ENCODE measurements at places on chromosomes 2 and 18.

GRCh38 chr2:82636402-82637020 lies 1822.6 kb downstream of the SUCLG1 start:
- DNase-seq = no peak

GRCh38 chr18:8257851-8258434 lies 351.3 kb upstream of the RAB12 start:
- no peak for DNase-seq

DNA sequence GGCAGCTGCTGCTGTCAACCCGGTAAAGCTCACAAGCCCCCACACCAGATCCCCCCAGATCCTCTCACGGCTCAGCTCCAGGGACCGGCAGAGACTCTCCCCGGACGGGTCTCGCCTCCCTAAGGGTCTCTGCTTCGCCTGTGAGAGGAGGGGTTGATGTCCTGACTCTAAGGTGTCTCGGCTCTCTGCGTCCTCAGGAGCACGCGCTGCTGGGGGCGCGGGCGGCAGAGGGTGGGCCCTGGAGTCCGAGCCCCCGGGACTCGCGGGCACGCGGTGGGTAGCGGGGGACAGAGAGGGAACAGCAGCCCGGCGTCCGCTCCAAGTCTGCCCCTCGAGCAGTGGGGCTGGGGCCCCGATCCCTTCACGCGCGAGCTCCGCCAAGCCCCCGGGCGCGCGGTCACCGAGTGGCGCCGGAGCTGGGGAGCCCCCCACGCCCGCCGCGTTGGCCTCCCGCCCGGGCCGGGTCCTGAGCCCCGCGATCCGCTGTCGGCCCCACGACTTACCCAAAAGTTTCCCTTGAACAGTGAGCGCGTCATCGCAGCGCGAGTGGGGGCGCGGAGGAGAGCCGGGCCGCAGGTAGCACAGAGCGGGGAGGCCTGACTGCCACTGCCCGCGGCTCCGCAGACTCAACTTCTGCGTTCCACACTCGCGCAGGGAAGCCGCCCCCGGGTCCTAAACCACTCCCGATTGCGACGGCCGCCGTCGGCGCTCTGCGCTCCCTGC lies at the start of gene PSTPIP2:
Gene PSTPIP2, minus strand, starts transcription at position 608 of the 723 bp plus-strand sequence. Its CDS starts 72 bp downstream, at position 536.
- peak; percentile 32 for DNase-seq

DNA sequence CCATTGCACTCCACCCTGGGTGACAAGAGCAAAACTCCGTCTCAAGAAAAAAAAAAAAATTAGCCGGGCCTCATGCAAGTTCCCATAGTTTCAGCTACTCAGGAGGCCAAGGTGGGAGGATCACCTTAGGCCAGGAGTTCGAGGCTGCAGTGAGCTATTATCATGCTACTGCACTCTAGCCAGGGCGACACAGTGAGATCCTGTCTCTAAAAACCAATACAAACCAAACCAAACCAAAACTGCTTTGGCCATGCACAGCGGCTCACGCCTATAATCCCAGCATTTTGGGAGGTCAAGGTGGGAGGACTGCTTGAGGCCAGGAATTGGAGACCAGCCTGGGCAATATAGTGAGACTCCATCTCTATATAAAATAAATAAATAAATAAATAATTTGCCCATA lies 19.1 kb downstream of the NIFK start:
- no peak for DNase-seq

DNA sequence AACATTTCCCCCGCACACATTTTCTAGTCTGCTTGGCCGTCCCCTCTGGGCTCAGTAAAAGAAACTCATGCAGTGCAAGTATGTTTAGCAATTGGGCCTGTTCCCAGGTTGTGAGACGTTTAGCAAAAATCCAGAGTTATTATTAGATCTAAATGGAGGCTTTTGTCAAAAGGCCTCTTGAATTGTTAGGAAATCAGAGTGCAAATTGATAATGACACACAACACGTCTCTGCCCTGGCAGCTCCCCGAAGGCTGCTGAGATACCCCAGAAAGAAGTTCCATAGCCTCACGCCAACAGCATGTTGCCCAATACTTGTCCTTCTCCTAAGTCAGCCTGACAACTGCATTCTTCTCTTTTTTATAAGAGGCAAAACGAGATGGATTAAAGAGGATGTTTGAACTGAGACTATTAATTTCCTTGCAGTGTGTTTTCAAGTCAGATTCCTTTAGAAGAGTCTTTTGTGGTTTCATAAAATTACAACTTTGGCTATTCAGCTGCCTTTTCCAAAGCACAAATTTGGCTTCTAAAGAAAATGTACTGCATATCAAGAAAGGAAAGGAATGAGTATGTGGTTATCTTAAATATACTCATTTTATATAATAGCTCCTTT lies 202.2 kb downstream of the TRIB2 start:
- no peak for DNase-seq

GRCh38 chr18:74266161-74266560 lies 25.6 kb downstream of the CYB5A start:
- DNase-seq = no peak

GRCh38 chr18:29430416-29430815 lies 1253.5 kb upstream of the CDH2 start:
- no peak for DNase-seq

- no peak for DNase-seq
Measured at GRCh38 chr2:201128933-201129505, 13.1 kb downstream of the CFLAR start.

- DNase-seq = no peak
Measured at GRCh38 chr2:114762376-114762775, 319.9 kb downstream of the DPP10 start.

DNA sequence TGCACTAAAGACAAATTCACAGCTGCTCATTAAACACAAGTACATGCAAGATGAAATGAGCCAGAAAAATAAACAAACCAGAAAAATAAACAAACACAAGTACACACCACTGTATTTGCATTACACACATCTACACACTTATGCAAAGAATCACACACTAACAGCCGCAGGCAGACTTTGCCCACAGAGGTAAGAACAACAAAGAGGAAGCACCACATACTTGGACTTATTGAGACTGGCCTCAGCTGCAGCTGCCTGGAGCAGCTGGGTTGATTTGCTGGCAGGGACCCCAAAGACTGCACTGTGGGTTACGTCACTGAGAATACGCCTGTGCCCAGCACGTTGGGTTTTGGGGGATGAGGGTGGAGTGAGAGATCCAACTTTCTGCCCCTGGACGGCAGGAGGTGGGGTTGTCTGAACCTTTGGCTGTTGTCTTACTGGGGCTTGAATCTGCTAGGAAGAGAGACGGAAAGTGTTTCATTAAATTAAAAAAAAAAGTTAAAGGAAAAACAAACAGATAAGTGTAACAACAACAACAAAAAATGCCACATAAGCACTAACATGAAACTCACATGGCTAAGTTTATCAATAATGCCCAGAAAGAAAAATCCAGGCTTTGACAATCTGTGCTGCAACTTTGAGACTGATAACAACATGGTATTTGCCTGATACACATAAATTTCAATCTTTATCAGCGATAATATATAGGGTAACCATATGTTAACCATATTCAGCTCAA lies 71.9 kb upstream of the NFU1 start:
- no peak for DNase-seq

DNA sequence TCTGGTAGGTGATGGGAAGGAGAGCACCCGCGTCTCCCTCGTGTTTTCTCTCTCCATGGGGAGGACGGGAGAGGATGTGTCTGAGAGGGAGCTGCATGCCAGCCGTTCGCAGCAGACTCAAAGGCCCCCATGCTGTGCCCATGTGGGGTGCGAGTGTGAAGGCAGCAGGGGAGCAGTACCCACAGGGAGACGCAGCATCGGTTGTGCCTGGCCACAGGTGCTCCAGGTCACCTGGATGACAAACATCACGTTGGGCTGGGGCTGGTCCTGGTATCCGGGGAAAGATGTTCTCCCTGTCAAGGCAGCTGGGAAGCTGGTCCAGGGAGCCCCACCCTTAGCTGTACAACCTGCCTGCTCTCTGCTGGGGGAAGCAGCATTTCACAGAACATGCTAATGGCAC lies 119.5 kb upstream of the SALL3 start:
- no peak for DNase-seq

- DNase-seq = no peak
Measured at GRCh38 chr18:52319424-52319983, 20.5 kb upstream of the DCC start.

DNA sequence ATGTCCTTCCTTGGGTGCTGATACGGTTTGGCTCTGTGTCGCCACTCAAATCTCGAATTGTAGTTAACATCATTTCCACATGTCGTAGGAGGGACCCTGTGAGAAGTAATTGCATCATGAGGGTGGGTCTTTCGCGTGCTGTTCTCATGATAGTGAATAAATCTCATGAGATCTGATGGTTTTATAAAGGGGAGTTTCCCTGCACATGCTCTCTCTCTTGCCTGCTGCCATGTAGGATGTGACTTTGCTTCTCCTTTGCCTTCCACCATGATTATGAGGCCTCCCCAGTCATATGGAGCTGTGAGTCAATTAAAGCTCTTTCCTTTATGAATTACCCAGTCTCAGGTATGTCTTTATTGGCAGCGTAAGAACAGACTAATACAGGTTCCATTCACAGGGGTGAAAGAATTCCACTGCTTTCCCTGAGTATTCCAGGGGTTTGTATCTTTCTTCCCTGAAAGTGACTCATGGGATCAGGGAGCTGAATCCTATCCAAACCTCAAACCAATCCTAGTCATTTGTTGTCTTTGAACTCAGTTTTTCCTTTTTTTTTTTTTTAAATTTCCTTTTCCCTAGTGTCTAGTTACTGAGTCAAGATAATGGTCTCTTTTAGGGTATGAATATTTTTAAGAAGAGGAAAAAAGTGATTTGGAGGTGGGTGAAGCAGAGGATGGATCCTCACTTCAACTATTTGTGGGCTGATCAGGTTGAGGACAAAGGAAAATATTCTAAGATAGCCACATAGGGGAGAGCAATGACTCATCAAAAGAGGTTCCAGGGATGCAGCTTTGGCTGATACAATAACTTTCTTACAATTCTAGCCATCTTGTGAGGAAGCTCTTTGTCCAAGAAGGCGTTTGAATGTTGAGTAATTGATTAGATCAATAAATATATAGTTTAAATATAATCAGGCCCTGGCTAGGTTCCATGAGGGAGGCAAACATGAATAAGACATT lies 19.5 kb upstream of the KCNE4 start:
- no peak for DNase-seq

DNA sequence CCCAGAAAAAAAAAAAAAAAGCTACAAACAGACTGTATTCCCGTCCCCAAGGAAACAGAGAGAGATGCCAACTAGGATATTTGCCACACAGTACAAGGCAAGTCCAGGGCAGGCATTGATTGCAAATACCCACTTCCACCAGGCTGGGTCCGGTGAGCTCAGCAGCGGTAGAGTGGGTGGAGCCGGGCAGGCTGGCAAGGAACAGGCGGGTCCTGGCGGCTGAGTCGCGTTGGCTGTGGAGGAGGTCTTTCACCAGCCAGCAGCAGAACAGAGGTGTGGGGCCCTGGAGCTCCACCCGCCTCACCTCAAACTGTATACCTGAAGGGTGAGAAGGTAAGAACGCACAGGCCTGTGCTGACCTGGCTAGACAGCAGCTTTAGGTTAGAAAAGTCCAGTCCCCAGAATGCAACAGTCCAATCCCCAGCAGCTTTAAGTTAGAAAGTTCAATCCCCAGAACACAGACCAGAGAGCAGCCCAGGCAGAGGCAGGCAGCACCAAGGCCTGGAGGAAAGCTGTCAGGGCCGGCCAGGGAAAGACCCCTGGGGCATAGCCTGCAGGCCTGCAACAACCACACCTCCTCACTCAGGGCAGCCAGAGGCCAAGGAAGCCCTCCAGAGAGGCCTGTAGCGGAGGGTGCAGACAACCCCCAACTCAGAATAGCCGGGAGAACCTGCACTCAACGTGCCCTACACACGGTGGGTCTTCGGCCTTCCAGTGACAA lies 21.9 kb upstream of the MTERF4 start:
- no peak for DNase-seq

DNA sequence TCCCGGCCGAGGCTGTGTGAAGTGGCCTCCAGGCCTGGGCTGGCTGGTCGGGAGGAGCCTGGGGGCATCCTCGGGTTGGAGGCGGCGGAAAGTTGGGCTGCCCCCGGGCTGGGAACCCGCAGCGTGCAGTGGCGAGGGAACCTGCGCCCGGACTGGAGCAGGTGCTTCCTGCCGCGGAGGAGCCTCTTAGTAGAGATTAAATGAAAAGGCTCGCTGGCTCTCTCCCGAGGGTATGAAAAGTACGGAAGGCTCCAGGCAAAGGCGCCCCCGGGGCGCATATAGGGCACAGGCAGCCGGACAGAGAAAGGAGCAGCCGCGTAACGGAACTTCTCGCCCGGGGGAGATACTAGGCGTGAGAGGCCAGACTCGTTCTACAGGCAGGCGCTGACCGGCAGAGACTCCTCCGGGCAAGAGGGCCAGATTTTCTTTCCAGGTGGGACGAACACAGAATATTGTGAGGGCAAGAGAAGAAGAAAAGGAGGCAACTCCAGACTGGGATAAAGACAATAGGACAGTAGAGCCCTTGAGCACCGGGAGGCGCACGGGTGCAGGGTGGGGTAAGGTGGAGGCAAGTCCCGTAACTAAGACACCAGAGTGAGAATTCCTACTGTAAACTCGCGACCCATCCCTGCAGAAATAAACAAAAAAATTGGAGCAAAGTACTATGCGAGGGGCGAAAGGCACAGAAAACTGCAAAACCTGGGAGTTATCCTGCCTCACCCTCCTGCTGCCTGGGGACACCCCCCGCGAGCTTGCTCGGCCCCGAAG lies 816 bp downstream of the CDH2 start:
- peak; percentile 40 for DNase-seq

GRCh38 chr18:9704233-9705118 lies 3.6 kb upstream of the RAB31 start:
- no peak for DNase-seq

DNA sequence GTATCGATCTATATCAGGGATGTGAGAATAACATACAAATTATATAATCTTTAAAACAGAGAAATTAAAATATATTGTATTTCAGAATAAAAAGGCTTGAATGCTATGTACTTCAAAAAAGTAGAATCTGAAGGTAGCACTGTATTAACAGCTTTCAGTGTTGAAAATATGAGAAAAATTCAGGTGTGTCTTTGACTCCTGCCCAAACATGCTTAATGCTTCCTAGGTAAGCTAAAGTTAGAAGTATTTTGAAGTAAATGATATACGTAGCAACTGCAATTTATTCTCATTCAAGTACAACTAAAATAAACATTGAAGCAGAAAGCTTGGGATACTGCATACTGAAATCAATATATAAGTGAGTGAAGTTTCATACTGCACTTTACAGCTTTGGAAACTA lies 1082.0 kb upstream of the ACVR2A start:
- no peak for DNase-seq

- peak; percentile 99 for DNase-seq
Measured at GRCh38 chr2:96739633-96740428, at the start of gene LMAN2L. TSS of gene LMAN2L (minus strand) at chr2:96740064. CDS start at chr2:96740040, 24 bp downstream.

- DNase-seq = no peak
Measured at GRCh38 chr18:22485808-22486244, 68.1 kb upstream of the CTAGE1 start.

- DNase-seq = no peak
Measured at GRCh38 chr2:42532397-42532796, 36.0 kb upstream of the MTA3 start.

- DNase-seq = no peak
Measured at GRCh38 chr2:233011702-233012131, 1.3 kb downstream of the NGEF start.
